ENCODE measurements at places on chromosomes 11 and 22.
A peak's percentile ranks its signal among the peaks of the same experiment; 100 is the strongest.

DNA sequence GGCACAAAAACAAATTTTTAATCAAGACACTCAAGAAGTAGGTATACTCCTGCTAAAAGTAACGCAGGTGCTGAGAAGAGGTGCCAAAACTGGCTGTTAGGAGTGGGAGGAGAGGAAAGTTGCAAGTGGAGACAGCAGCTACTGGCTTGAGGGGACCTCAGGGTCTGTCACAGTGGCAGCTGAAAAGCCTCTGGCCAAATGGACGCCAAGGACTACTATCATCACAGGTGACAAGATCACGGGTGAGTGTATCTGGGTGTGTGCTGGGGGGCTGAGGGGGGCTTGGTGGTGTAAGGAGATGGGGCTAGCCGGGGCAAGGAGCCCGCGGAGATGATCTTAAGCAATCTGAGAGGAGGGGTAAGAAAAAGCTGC is 687 bp downstream of the ZNF202 start:
- peak; percentile 9 for DNase-seq

GRCh38 chr11:20865161-20865560 is 195.8 kb downstream of the NELL1 start:
- DNase-seq: no peak

GRCh38 chr22:27258616-27259172 is 542.9 kb downstream of the MN1 start:
- DNase-seq: no peak

DNA sequence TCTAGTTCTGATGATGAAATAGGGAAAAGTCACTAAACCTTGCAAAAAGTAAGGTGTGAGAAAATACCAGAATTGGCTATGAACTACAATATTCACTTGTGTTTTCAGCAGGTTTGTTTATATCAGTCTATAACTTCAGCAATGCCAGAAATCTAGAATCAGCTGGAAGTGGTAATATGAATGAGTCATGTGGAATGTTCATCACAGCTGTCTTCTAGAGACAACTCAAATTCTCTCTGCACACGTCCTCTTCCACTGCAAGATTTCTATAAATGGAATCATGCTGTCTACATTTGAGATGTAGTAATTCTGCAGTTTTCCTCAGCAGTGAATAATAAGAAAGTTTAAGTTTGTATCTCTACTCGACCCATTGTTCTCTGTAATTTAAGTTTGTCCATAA is 89.9 kb downstream of the OR4A15 start:
- DNase-seq: no peak

- no peak for DNase-seq
Measured at GRCh38 chr22:22843848-22844247, 43.8 kb upstream of the IGLL5 start.

- DNase-seq: no peak
Measured at GRCh38 chr22:41382610-41383009, 868 bp downstream of the TEF start.

- DNase-seq: no peak
Measured at GRCh38 chr11:133014337-133014736, 518.0 kb downstream of the OPCML start.

GRCh38 chr11:101327908-101328307 is 198.3 kb upstream of the PGR start:
- no peak for DNase-seq

- no peak for DNase-seq
Measured at GRCh38 chr11:112643416-112643815, 317.8 kb upstream of the NCAM1 start.

- no peak for DNase-seq
Measured at GRCh38 chr11:70517988-70518907, 119.9 kb downstream of the CTTN start.

DNA sequence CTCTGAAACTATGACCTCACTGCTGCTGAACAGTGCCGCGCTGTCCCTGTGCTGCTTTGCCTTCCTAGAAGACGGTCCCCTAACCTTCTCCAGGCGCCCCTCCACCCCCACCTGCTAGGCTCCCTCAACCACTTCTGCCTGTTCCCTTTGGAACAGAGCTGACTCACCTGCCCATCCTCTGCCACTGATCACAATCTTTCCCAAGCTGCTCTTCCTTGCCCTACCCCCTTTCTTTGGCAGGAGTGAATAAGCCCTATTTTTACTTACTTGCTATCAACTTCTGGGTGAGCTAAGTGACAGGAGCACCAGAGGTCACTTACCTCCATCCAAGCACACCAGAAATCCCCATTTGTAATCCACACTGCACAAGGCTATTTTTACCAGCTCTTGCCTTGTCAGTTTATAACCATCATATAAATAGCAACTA is 116.0 kb upstream of the BID start:
- no peak for DNase-seq
